ENCODE measurements at places on chromosomes 1 and 21.
A peak's percentile ranks its signal among the peaks of the same experiment; 100 is the strongest.

GRCh38 chr1:226490426-226490809 is 58.1 kb upstream of the STUM start:
- DNase-seq = no peak

GRCh38 chr1:54984131-54984842 is 3.9 kb downstream of the TMEM61 start:
- DNase-seq = no peak

DNA sequence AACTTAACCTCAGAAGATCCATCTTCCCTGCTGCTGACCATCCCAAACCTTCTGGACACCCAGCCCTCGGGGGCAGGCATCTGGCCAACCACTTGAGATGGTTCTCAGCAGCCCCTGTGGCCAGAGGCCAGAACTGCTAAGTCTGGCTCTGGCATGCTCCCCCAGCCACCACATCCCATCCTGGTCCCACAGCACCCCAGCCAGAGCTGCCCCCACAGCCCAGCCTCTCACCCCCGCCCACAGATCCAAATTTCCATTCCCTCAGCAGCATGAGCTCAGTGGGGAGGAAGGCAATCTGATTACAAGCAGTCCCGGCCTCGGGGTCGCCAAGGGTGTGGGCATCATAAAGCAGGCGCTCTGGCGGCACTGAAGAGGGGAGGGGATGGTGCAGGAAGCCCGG is 45.6 kb downstream of the GLIS1 start:
- no peak for DNase-seq

GRCh38 chr1:176118985-176119384 is 88.1 kb downstream of the COP1 start:
- DNase-seq = no peak

- DNase-seq = no peak
Measured at GRCh38 chr1:197798492-197798891, 23.2 kb upstream of the DENND1B start.

DNA sequence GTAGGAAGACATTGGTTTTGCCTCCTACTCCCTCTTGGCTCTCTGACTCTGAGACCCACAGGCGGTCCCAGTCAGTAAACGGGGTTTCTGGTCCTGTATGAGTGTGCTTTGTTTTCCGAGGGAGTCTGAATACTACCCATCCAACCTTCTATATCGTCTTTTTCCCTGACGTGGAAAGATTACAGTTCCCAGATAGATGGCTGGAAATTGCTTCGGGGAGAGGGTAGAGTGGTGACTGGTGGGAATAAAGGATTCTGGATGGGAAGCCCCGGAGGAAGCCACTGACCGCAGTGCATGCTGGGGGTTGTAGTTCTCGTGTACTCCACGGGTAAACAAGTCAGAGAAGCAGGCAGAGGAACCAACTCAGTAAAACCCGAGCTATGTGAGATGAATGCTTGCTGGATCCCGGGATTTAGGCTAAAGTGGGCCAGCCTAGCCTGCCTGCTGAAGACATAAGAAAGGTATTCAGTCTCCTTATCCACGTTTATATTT is 66.2 kb upstream of the IRF2BP2 start:
- peak; percentile 16 for DNase-seq

DNA sequence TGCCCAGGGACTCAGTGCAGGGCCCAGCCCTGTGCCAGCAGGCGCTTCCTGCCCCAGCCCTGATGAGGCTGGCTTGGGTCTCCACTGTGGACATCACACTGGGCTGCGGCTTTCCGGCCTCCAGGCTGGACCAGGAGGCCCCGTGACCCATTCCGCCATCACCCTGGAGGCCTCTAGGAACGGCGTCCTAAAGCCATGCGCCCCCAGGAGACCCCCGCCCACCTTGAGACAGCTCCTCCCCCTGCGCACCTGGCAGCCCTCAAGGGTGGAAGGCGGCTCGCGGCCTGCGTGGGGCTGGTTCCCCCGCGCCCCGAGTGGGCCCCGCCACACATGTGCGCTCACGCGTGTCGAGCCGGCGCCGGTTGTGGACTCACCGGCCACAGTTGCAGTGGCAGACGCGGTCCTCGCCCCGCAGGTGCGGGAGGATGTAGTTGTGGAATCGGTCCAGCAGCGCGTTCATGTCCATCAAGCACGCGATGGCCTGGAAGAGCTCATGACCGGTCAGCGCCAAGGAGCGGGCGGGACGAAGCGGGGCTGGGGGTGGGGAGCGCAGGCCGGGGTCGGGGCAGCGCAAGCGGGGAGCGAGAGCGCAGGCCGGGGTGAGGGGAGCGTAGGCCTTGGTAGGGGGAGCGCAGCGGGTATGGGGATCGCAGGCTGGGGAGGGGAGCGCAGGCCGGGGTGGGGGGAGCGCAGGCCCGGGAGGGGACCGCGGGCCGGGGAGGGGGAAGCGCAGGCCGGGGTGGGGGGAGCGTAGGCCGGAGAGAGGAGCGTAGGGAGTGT is 924 bp downstream of the TMEM240 start:
- DNase-seq = no peak

GRCh38 chr1:67190942-67191341 is 24.7 kb downstream of the IL23R start:
- no peak for DNase-seq

DNA sequence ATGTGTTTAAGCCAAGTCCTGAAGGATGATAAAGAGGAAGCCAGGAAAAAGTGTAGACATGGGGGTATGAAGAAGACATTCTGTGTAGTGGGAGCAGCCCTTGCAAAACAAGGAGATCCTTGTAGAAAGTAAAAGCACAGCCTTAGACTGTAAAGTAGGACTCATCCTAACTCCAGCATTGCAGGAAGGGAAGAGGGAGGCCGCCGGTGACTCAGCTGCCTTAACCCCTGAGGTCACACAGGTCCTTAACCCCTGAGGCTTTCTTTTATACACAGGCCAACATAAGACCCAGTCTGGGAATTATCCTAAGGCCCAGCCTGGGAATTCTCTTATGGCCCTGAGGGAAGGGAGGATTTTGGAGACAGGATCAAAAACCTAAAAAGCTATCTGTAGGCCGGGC is 18.0 kb downstream of the PGM1 start:
- no peak for DNase-seq

DNA sequence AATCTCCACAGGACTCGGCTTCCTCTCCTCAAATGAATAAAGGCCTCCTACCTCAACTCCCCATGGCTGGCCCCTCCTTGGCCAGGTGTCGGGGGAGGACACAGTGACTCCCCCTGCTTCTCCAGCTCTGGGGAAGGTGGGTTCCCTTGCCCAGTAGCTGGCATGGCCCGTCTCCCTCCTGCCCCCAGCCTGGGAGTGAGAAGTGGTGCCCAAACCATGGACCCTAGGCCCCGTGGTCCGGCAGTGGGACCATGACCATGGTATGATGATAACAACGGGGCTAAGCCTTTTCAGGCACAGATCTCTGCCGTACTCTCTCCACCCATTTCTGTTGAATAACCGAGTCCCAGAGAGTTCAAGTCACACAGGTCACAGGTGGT is 11.2 kb downstream of the PLA2G2F start:
- DNase-seq = no peak

DNA sequence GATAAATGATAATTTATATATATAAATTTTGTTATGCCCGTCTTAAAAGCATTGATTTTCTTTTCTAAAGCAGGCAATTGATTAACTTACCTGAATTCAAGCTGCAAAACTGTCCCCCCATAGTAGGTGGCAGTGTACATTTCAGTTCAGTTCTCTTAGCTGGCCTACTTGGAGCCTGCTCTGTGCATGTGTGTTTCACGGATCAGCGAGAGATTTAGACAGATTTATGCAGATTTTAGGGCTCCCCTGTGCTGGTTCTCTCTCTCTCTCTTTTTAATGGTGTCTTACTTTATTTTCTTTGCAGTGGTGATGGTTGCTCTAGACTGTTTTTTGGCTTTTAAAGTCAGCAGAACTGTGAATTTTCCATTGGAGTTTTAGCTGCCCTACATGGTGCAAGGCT is 30.7 kb downstream of the CLIC4 start:
- DNase-seq = no peak

- no peak for DNase-seq
Measured at GRCh38 chr1:99445071-99445470, 180.8 kb downstream of the PLPPR4 start.

DNA sequence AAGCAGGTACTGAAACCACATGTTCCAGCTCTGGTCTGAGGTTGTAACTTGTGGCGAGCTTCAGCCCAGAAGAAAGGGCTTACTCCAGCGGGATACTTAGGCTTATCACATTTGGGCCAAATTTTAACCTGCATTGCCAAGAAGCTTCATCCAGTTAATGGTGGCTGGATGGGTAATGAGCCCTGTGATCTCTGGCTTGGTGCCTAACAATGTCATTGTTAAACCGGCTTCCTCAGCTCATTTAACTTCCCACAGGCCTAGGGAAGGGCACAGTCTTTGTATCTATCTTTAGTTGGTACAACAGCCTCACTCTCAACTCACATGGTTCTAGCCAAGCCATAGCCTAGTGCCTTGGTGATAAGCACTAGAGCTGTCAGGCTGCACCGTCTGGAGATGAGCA is 43.6 kb upstream of the CCDC190 start:
- no peak for DNase-seq

- no peak for DNase-seq
Measured at GRCh38 chr1:205259324-205259832, 31.6 kb downstream of the TMCC2 start.
